ENCODE measurements at places on chromosomes 11 and 22. TPM values are rescaled to one million over a fixed set of nuclear protein-coding genes. Genes with fewer than 3 reads are reported as not detected.

PAAF1 gene
- 30.7 TPM for total RNA-seq

PNPLA5 gene
- total RNA-seq: not detected

DNA sequence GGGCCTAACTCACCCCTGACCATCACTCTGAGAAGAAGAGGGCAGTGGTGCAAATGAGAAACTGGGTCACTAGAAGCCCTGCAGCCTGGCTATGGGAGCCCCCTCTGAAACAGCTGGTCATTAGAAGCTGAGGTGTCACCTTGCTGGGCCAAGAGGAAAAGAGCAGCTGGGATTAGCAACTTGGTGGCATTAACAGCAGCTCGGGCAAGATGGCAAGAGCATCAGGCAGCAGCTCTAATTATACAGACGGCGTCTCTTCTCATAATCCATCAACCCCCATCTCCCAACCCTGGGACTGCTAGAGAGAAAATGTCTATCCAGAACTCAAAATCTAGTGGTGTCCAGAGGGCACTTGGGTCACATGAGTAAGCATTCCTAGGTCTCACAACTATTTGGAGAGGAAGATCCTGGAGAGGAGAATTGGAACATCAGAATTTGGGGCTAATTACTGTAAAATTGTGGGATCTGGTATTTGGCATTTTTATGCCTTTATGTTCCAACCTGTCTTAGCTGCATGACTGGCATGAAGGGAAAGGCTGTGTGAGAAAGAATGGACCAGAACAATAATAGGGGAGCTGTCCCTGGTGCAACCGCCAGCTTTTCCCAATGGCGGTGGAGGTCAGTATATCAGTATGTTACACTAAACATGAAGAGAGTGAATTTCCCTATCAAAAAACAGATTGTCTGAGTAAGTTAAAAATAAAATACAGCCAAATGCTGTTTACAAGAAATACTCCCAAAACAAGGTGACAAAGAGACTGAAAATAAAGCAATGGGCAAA is 7.6 kb upstream of the LMO1 start:
- no peak for DNase-seq

GRCh38 chr11:111975076-111975806 is 38.1 kb downstream of the DIXDC1 start:
- no peak for DNase-seq

- DNase-seq: no peak
Observed at GRCh38 chr11:8110396-8110795, 29.4 kb downstream of the TUB start.

All from PC-9 (cell line).